ENCODE measurements at places on chromosomes 12 and 14.

DNA sequence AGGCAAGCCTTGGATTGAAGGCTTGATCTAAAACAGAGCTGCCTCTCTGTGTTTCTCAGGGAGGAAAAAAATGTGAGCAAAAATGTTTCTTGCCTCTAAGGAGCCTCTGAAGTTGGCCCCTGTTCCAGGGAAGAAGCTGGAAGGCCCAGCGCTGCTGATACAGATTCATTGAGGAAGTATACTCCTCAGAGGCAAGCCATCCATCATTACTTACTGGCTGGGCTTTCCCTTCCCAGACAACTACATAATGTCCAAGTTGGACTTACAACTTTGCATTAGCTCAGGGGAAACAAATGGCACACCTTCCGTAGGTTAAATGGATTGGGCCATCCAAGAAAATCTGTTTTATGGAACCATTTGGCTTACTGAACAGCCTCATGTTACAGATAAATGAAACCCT lies 263.7 kb upstream of the SEL1L start:
- no peak for DNase-seq

- no peak for DNase-seq
Observed at GRCh38 chr14:75434138-75434889, 6.5 kb downstream of the JDP2 start.

DNA sequence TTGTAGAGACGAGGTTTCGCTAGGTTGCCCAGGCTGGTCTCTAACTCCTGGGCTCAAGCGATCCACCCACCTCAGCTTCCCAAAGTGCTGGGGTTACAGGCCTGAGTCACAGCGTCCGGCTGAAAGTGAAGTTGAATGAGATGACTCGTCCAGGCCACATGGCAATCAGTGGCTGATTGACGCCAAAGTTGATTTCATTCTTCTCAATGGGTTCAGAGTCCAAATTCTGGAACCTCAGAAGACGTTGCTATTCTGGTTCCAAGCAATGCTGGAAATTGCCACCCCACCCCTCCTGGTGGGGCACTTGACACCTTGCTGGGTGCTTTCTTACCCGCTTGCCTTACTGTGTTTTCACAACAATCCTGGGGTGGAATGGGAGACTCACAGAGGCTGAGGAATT lies 14.9 kb downstream of the ABCB9 start:
- peak; percentile 43 for DNase-seq

GRCh38 chr14:68511129-68512047 lies 281.5 kb downstream of the ZFP36L1 start:
- no peak for DNase-seq

DNA sequence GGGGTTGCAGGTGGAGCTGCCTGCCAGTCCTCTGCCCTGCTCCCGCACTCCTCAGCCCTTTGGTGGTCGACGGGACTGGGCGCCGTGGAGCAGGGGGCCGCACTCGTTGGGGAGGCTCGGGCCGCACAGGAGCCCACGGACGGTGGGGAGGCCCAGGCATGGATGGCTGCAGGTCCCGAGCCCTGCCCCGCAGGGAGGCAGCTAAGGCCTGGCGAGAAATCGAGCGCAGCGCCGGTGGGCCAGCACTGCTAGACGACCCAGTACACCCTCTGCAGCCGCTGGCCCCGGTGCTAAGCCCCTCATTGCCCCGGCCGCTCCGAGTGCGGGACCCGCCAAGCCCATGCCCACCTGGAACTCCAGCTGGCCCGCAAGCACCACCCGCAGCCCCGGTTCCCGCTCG lies 221.8 kb downstream of the BTG1 start:
- DNase-seq: no peak

- DNase-seq: no peak
Observed at GRCh38 chr12:11863988-11864387, 206.8 kb upstream of the BCL2L14 start.

- no peak for DNase-seq
Observed at GRCh38 chr12:115378291-115378690, 694.3 kb upstream of the TBX3 start.

- no peak for DNase-seq
Observed at GRCh38 chr12:107584563-107584962, 101.0 kb upstream of the PWP1 start.

- peak; percentile 62 for DNase-seq
Observed at GRCh38 chr14:60723907-60724618, at the start of gene SIX4. Gene SIX4 (minus strand): TSS chr14:60724351. CDS start chr14:60724074, 277 bp downstream.

- peak; percentile 57 for DNase-seq
Observed at GRCh38 chr14:65229748-65230728, 127.7 kb upstream of the MAX start.

GRCh38 chr14:104440297-104440956 lies 139.1 kb upstream of the C14orf180 start:
- no peak for DNase-seq

DNA sequence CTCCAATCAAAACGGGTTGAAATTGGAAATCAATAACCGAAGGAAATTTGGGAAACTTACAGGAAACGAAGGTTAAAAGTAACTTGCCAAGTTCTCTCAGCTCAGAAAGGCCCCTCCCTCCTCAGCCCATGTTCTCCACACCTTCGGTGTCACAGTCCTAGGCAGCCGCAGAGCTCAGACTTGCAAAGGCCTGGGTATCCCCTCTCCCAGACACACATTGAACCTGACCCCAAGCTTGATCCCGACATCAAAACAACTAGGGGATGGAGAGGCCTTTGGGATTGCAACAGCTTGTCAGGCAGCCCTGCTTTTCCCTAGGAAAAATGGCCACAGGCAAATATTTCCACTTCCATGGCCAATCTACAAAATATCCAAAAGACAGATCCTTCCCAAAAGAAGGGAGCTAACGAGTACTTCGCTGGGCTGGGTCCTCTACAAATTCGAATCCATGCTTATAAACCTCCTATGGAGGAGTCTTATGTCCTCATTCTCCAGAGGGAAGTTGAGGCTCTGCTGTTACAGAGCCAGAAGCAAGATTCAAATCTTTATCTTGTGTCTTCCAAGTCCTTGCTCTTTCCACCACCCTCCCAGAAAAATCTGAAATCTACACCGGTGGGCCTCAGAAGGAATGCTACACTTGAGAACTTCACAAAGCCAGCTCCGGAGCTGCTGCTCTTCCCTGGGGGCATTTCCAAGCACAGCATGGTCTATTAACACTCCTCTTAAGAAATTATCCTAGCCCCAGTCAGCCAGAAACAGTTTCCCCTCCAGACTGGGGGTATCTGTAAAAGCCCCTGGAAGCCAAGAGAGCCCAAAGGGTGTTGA lies 35.7 kb upstream of the PNMA1 start:
- DNase-seq: no peak

DNA sequence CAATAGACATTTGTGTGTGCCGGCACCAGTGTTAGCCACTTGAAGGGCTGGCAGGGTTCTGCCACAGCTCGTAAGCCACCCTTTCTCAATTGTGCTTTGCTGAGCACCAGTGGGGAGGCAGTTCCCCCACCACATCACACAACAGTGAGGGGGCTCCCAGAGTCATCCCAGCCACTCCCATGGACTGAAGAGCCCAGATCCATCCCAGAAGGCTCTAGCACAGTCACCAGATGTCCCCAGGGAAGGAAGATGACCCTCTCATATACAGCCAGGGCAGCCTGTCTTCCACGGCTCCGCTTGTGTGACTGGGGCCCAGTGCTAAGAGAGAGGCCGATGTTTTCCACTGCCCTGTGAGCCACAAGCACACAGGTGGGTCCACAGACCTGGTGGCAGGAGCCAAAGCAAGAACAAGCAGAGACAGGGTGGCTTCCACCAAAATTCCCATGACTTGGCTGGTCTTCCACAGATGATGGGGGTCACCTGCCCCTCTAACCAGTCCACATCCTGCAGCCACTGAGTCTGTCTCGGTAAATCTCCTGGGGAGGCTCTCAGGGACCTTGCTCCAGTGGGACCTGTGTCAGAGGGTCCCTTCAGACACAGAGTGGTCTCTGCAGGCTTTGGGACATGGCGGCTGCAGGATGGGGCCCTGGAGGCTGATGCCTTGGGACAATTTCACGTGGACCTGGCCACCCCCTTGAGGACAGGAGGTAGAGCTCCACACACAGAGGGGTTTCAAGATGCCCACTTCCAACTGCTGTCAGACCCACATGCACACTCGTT lies 71.9 kb upstream of the DDX11 start:
- DNase-seq: no peak

DNA sequence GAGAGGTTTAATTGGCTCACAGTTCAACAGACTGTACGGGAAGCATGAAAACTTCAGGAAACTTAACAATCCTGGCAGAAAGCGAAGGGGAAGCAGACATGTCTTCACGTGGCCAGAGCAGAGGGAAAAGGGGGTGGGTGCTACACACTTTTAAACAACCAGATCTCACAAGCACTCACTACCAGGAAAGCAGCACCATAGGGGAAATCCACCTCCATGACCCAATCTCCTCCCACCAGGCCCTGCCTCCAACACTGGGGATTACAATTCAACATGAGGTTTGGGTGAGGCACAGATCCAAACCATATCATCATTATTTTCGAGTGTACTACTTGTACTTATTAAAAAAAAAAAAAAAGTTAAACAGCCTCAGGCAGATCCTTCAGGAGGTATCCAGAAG lies 29.9 kb downstream of the RXYLT1 start:
- no peak for DNase-seq

DNA sequence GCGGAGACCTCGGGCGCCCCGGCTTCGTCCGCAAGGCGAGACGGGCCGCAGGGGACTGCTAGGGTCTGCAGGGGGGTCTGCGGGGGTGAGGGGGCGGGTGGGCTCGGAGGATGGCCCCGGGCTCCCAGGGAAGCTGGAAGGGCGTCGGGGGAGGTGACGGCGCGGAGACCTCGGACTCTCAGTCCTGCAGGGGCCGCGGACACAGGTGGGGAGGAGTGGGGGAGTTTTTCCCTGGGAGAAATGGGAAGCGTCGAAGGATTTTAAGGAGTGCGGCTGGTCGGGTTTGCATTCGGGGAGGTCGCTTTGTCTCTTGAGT lies 25.9 kb downstream of the ZBTB42 start:
- no peak for DNase-seq

GRCh38 chr12:47473091-47473490 lies 232.7 kb downstream of the RPAP3 start:
- no peak for DNase-seq

GRCh38 chr14:97539411-97539795 lies 742.2 kb downstream of the VRK1 start:
- no peak for DNase-seq

DNA sequence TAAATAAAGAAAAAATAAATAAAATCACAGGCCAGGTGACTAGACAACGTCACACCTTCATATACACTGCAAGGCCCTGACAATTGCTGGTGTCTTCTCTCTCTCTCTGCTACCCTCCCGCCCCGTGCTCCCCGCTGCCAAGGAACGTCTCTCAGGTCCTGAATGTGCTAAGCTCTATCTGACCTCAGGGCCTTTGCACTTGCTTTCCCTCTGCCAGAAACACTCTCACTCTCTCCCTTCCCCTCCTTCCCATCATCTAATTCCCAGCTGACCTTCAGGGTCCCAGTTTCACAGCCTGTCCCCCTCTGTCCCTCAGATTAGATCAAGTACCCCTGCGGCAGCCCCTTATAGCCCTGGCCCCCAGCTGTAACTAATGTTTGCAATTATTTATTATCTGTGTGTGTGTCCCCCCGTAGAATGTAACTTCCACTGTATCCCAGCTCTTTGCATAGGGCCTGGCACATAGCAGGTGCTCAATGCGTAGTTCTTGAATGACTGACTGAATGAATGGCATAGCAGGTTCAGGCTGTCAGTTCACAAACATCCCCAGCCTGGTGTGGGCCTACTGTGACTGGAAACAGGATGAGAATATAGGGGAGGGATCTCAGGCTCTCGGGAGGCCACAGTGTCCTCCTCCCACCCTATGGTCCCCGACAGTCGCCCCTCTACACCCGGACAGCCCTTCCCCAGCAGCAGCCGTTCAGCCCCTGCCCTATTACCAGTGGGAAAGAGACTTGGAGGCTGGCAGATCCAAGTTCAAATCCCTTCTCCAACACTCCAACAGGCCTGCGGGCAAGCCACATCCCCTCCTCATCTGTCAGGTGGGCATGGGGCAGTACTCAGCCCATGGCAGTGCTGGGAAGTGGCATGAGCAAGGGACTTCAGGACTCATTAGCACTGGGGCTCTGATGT lies 6.6 kb downstream of the BEGAIN start:
- DNase-seq: no peak

DNA sequence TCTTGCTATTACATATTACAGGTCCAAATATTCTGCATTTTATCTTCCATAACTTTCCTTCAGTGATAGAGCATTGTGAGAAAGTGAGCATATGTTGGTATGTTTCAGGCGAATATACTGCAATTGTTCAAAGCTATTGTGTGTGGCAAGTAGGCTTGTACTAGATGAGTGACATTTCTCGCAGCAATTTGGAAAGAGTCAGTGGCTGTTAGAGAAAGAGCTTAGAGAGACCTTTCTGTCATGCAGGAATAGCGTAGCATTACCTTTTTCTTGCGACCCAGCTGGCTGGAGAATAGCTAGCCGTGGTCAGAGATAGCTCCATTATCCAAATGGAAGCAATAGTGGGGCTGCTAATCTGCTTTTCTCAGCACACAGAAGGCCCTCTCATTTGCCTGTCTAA lies 678.5 kb upstream of the FOXG1 start:
- no peak for DNase-seq

DNA sequence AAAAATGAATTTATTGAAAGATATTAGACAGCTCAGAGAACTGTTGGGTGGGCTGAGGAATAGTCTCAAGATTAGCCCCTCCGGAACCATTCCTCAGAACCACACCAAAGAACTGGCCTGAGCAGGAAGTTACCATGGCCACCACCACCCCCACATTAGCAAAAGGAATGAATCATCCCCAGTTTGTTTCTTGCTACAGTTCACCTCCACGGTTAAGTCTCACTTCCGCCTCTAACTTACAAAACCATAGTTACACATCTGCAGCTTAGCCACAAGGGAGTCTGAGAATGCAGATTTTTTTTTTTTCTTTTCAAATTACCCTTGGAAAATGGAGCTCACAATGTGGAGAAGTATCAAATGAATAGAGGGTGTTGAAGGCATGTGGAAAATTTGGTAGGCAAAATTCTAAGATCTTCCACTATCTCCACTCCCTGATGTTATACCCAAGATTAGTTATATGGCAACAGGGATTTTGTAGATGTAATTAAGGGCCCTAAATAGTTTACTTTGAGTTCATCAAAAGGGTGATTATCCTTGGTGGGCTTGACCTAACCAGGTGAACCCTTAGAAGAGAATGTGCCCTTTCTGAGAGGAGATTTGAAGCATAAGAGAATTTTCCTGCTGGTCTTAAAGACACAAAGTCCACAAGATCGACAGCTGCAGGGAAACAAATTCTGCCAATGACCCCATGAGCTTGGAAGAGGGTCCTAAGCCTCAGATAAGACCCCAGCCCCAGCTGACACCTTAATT lies 129.8 kb upstream of the KRR1 start:
- peak; percentile 88 for DNase-seq

DNA sequence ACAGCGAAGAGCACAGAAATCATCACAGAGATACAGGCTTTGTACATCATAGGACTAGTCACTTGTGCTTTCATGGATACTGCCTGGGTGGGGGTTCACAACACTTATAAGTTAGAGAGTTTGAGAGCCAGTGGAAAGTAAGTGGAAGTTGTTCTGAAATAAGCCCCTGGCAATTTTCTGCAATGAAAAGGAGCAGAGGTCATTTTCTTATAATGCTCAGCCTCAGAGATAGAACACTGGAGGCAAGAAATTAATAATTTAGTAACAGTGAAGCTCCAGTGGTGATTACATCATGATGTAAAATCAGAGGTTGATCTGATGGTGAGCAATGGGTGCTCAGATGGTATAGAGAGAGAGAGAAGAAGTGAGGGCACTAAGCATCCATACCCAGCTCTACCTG lies 5.8 kb downstream of the KRT6A start:
- DNase-seq: no peak
